Mesendoderm (in vitro differentiated cells): ENCODE measurements at places on chromosomes 2 and 18.

DNA sequence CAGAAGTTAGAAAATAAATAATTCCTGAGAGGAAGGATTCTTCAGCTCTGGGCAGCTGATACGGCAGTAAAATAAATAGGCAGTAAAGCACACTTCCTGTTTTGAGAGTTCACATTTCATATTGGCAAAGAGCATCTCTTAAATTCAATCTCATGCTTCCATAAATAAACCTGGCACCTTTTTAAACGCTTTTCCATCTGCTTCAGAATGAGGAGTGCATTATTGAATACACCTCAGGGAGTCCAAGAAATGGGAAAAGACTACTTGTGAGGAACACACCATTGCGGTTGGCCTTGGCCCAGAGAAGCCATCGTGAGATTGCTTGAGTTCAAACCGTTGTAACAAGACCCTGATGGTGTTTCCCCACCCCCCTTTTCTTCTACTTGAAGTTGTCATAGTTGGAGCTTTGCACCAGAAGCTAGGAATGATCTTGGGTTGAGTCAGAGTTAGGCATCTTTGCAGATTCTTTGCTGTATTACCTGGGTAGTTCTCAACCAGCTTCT is 123.9 kb downstream of the RDH14 start:
- DNase-seq = no peak

DNA sequence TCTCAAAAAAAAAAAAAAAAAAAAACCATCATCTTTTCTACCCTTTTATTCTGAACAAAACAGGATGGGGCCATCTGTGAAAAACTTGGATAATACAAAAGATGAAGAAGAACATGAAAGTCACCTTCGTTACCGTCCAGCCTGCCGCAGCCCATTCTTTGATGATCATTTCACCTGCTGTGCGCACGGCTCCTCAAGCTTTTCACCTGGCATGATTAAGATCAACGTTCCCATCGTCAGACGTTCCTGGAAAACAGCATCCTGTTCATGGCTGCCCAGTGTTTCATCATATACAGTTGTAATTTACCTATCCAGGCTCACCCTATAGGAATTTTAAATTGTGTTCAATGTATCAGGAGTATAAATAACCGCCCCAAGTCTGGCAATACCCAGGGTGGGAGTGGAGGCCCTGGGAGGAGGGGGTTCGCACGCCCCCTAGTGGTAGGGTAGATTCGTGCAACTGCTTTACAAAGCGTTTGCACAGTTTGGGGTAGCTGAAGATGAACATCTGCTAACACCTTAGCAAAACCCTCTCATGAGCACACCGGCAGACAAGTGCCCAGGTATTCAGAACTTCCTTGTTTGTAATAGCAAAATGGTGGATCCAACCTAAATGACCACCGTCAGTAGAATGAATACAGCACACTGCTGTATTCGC is 49.0 kb upstream of the GLI2 start:
- DNase-seq = no peak

DNA sequence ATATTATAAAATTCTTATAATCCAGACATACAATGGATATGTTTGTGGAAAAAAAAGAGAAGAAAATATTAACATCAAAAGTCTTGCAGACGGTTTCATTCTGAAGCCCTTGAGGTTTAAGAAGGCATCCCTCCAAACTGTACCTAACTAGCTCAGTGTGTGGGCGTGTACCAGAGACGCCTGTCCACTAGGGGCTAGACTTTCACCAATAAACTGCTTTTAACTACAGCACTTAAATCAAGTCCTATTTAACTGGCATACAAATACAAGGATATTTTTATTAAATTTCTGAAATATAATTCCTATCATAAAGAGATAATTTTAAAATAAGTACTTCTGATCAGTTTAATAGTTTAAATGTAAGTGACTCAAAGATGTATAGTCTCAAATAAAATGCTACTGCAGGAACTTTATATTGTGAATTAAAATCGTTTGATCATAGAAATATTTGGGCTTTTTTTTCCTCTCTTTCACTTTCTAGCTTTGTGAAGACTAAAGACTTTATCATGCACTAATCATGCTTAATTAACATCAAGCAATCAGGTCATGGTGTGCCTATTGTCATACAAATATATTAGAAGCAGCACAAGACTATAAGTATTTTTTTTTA is 437.7 kb downstream of the SATB2 start:
- peak; percentile 60 for DNase-seq

DNA sequence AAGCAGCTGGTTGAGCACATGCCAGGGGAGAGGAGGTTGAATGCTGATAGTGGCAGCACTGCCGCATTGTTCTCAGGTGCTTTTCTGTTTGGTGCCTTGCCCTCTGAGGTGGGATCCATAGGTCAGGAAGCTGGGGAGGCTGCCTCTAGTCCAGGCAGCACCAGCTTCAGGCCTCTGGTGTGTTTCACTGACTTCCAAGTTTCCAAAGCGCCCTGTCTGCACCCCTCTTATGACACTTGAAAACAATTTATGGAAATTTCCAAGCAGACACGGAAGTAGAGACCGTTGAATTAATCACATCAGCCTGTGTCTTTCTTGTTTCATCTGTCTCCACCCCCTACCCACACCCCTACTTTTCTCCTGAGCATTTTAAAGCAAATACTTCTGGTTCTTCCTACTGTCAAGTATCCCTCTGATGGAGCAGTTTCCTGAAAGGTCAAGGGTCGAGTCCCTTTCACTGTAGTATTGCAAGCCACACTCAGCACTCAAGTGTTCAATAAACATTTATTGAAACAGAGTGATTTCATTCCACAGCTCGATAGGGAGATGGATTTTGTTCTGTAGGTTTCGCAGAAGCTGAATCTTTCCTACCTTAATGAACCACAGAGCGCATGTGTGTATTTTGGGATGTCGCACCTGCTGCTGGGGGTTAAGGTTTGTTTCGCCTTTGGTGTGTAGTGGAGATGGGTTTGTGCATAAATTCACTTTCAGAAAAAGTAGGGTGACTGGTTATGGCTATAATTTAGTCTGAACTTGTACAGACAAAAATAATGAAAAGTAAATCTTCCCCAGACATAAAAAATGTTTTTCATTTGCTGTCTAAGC is 21.4 kb downstream of the DGKD start:
- DNase-seq = no peak

- DNase-seq = no peak
Observed at GRCh38 chr18:58975781-58976180, 111.1 kb downstream of the ZNF532 start.
